Esophagus squamous epithelium (tissue), 5 donors: ENCODE measurements at places on chromosomes 7 and 10. TPM values are rescaled to one million over a fixed set of nuclear protein-coding genes. Genes with fewer than 3 reads are reported as not detected.

DNA sequence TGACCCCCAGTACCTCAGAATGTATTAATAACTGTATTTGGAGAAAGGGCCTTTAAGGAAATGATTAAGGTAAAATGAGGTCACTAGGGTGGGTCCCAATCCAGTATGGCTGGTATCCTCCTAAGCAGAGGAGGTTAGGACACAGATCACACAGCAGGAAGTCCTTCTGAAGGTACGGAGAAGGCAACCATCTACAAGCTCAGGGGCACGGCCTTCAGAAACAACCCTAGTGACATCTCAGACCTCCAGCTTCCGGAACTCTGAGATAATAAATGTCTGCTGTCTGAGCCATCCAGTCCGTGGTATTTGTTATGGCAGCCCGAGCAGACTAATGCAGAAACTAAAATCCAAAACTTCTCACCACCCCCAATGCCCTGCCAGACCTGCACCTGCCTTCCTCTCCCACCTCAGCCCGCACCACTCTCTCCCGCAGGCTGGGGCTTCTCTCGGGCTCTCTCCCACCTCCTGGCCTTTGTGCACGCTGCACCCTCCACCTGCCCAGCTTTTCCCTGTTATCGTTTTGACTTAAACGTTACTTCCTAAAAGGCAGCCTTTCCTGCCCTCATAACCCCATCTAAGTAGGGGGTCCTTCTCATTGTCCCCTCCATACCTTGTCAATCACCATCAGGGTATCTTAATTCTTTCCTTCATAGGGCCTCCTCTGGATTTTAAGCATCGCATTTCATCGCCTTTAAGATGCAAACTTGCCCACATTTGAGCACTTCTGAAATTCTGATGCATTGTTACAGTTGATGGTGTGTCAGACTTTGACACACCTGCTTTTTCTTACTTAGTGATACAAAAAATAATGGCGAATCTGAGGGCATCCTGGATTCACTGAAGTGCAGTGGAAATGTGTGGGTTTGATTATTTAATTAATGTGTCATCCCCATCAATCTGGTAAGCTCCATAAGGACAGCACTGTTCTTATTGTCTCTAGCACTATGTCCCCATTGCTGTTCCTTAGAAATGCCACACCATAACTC, 32.2 kb upstream of the AQP1 start:
- no peak for DNase-seq

GRCh38 chr7:47751043-47751442, 169.1 kb upstream of the TNS3 start:
- no peak for DNase-seq

DNA sequence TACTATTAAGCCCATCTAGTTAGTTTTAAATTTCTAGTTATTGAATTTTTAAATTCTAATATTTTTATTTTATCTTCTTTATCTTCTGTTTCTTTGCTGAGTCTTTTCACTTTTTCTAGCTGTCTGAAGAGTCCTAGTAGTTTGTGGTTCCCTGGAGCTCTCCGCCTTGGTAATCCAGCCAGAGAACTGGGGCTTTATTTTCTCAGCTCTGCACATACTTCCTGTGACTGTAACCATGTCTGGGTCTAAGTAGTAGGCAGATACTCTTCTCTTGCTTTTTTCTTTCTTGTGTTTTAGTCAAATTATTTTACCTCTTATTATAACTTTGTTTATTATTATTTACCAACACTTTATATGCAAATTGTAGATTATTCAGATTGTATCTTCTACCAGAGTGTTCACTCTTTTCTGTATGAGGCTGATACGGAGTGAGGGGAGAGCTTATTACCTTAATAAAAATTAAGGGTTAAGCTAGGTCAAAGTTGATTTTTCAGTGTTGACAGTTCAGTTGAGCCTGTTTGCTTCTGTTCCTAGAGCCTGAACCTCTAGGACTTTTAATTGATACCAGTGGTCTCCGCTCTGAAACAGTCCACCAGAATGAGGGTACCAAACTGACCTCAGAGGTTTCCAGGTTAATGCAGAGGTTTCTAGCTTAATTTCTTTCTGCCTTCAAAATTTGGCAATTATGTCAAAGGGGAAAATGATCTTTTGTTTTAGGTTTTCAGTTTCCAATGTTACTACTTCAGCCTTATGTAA, 155.4 kb downstream of the ADK start:
- no peak for DNase-seq

DNA sequence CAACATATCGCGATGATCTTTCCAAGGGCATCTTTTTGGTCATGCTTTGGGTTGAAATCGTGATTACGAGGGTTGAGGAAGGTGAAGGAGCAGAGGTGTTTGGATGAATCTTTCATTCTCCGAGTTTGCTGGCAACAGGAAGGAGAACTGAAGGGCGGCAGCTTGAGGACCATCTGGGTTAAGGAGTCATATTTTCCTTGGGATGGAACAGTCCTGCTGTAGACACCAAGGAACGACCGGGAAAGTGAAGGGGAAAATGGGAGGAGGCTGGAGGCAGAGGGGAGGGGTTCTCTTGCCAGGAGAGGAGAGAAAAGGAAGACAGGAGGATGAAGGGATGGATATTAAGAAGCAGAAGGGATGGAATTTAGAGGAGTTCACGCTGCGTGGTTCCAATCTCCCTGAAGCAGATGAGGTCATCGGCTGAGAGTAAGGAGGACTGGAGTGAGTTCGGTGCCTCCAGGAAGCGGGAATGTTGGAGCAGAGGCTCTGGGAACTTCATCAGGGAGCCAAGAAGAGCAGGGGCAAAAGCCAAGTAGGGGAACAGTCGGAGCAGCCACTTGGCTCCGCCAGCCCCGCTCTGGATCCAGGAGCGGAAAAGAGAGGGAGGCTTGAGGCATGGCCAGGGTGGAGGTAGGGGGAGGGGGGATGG, 116.6 kb upstream of the GALNT17 start:
- no peak for DNase-seq

VAX1 gene
- 0.13 TPM for total RNA-seq

GRCh38 chr10:3034616-3035015, 32.7 kb upstream of the PFKP start:
- DNase-seq: no peak

DNA sequence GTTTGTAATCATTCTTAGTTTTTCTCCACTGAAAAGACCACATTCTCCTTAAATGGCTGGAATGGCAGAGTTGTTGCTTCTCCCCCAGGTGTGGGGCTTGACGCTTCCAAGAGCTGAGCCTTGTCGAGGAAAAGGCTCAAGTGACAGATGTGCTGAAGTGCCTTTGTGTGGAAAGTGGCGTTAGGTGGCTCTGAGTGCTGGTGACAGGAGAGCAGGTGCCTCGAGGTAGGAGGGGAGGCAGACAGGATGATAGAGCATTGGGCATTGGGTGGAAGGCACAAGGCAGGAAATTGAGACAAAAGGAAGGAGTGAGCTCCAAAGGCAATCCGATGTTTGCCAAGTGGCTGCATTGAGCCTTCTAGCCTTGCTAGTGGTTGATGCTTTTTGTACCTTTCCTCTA, 6.7 kb downstream of the KIAA1217 start:
- no peak for DNase-seq

PNLIPRP1 gene
- not detected for total RNA-seq

DNA sequence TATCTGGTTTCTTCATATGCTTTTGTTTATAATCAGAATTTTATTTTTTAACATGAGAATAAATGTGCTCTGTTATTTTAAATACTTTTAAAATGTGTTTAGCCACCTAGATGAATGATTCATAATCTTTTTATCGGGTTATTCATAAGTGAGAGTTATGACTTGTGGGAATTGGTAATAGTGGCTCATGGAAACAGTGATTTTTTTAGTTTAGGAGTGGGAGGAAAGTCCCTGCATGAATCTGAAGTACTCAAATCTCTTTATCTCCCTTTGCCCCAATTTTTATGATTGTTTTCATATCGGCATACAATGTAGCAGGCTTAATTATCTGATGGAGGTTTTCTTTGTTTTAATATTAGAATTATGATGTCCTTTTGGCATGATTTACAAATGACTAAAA, 42.9 kb downstream of the TAX1BP1 start:
- DNase-seq: no peak

DNA sequence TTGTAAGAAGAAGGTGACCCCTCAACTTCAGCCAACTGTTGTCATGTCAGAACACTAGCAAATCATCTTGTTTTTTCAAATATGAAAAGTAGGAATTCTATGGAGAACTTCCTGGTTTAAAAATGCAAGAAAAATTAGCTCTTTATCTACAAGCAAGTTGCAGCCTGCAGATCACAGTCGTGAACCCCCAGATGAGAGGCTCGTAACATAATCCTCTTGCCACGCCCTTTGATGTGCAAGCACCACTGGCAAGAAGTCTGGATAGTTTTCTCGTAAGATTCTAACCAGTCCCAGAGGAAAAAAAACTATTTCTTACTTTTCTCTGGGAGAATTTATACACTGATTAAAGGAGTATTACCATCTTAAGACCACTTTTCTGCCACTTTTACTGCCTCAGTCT, 132.3 kb downstream of the DPY19L1 start:
- no peak for DNase-seq

GRCh38 chr7:30796105-30796869, 25.1 kb downstream of the MINDY4 start:
- no peak for DNase-seq

GRCh38 chr10:72814099-72814790, 79.3 kb upstream of the OIT3 start:
- no peak for DNase-seq

GRCh38 chr7:42217548-42217947, 19.5 kb downstream of the GLI3 start:
- DNase-seq: no peak

- no peak for DNase-seq
Observed at GRCh38 chr10:91032611-91033206, 111.8 kb upstream of the ANKRD1 start.

- DNase-seq: no peak
Observed at GRCh38 chr7:1255817-1256340, 23.2 kb downstream of the UNCX start.

- no peak for DNase-seq
Observed at GRCh38 chr7:36984710-36985312, 260.5 kb upstream of the AOAH start.

DNA sequence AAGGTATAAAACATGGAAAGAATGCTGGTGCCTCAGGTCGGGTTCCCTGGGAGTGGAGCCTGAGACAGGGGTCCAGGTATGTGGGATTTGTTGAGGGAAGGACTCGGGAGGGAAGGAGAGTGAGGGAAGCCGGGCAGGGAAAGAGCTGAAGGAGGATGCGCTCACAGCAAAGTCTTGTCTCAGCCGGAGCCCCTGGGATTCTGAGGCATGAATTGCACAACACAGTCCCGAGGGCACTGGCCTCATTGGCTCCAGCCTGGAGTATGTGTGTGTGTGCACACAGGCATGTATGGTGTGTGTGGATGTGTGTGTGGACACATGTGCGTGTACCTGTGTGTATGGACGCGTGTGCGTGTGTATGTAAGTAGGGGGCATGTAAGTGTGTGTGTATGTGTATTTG, 87.4 kb downstream of the WDFY4 start:
- DNase-seq: no peak

MBL2 gene
- not detected for total RNA-seq

FBXO24 gene
- total RNA-seq: not detected

DNA sequence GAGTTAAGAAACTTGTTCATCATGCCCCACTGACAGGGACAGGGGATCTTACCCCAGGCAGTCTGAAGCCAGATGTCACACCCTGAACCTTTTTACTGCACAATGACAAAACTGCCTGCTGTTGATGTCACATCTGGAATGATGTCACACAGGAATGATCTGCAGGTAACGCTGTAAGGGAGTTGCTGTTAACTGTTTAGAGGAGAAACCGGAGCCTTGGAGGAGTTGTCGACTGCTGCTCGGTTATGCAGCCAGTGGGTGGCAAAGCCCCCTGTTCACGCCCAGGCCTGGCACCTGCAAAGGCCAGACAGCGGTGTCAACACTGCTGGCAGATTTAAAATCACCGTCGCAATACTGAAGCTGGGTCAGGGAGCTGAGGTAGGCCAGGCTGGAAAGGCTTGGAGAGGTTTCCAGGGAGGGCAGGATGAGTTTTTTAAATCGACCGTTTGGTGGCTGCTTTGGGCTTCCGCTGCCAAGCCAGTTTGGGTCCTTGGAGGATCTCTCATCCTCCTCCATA, 10.0 kb upstream of the SLIT1 start:
- no peak for DNase-seq

MYOZ1 gene
- not detected for total RNA-seq

DNA sequence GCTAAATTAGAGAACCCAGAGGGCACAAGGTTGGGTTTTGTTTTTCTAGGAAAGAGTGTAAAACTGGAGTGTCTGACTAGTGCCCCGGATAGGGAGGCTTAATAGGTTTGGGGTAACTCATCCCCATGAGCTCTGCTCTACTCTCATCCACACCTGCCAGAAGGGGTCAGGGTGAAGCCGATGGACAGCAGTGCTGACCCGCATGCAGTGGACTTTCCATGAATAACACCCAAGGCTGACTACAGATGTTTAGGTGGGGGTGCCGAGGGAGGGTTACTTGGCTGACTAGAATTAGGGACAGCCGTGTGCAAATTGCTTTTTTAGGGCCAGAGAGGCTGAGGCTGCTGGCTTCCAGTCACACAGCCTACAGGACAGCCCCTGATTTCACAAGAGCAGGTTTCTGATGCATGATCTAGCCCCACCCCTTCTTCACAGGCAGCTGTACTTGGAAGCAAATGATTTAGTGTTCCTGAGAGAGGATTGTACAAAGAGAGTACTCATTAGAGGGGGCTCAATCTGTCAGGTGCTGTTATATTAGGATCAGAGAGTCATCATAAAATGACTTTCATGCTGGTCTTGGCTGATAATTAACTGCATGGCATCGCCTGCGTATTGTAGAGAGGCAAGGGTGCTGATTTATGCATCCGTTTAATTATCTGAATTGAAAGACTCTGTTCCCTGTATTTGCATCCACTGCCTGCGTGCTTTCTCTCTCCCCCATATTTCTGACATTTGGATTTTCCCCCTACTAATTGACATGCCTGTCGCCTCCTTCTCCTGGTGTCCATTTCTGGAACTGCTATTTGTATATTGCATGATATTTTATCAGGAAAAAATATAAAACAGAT, 9.5 kb downstream of the INHBA start:
- no peak for DNase-seq

KLLN gene
- 0.22 TPM for total RNA-seq

CPA2 gene
- not detected for total RNA-seq

GRCh38 chr7:100022621-100023020, 7.2 kb downstream of the ZKSCAN1 start:
- DNase-seq: no peak

DNA sequence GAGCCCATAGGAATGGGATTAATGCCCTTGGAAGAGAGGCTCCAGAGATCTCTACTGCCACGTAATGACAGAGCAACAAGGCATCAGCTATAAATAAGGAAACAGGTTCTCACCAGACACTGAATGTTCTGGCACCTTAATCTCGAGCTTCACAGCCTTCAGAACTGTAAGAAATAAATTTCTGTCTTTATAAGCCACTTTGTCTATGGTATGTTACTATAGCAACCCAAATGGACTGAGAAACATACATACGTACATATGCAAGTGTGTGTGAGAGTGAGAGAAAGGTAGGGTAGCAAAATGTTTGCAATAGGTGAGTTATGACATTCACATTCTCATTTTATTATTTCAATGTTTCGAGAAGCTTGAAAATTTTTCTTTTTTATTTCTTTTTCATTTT, 22.1 kb upstream of the HTR5A start:
- DNase-seq: no peak
